ENCODE measurements at places on chromosomes 2 and 18.

GRCh38 chr2:206054952-206055351 is 31.0 kb downstream of the INO80D start:
- no peak for DNase-seq

GRCh38 chr2:217822296-217823252 is 180.2 kb downstream of the TNS1 start:
- no peak for DNase-seq

DNA sequence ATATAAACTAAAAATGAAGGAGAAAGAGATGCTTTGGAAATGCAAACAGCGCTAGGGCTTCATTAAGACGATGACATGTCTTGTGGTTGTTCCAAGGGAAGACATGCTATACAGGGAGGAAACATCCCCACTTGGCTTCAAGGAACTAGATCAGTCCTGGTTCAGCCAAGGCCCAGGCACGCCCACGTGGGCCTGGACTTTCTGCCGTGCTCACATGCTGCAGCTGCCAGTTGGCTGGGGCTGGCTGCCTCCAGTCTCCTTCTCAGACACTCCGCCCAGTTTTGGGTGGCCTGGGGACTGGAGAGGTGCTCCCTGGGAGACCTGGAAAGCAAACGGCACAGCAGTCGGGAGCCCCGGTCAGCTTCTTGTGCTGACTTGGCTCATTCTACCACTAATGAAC is 109.6 kb downstream of the GLI2 start:
- no peak for DNase-seq

- DNase-seq = no peak
Observed at GRCh38 chr2:70133491-70134322, 46.4 kb downstream of the PCBP1 start.

DNA sequence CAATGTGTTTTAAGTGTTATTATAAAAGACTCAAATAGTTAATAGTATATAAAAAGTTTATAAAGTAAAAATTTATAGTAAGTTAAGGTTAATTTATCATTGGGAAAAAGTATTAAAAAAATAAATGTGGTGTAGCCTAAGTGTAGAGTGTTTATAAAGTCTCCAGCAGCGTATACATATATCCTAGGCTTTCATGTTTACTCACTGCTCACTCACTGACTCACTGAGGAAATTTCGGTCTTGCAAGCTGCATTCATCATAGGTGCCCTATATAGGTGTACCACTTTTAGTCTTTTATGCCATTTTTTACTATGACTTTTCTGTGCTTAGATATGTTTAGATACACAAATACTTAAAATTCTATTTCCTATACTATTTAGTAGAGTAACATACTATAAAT is 866.0 kb downstream of the CBLN2 start:
- no peak for DNase-seq

DNA sequence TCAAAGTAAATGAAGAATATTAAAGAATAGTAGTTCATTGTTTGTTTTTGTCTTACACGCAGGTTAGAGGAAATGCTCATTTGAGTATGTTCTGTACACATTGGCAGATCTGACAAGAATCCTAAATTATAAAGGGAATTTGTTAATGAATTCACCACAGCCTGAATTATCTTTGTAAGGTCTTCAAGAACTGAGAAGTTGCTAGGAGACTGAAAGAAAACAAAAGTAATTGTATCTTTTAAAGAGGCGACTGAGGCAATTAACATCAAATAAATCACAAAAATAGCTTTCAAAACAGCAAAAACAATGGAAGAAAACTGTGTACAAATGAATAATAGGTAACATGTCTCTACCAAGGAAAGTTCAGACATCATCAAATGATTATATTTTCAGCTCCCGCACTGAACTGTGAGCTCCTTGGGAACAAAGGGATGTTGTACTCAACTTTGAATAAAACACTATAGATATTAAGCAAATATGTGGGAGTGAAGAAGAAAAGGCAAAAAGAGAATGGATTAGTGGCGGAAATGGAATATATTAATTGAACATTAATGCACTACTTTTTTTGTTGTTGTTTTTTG is 51.7 kb upstream of the ATIC start:
- no peak for DNase-seq

DNA sequence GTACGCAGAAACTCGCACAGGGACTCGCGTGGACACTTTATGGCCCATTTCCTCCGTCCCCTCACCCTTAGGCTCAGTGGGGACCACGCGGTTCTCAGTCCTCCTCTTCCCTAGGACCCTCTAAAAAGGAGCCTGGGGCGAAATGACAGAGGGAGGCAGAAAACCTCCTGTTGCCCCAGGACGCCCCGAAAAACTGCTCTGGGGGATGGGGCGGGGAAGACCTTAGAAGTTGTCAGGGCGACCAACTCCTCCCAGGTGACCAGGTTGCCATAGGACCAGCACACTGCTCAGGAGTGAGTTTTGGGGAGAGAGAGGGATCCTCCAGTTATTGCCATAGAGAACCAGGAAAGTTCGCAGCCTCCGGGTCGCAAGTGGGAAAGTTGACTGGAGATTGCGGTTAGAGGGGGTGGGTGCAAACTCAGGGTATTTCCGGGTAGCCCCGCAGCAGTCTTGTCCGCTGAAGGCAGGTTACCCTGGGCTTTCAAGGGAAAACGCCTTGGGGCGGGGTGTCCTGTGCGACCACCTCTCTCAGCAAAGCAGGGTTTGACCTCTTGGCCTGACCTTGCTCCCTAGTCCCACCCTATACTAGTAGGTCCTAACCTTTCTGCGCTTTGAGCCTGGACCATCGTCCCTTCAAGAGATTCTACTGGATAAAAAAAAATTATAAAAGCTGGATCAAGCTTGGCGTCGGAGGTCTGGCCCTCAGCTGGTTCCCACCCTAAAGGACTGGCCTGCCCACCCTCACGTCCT is 7.8 kb upstream of the PAX3 start:
- DNase-seq = no peak

- DNase-seq = no peak
Observed at GRCh38 chr2:105752691-105753358, 8.1 kb downstream of the NCK2 start.

- no peak for DNase-seq
Observed at GRCh38 chr2:96928277-96928781, 58.1 kb downstream of the FAM178B start.

DNA sequence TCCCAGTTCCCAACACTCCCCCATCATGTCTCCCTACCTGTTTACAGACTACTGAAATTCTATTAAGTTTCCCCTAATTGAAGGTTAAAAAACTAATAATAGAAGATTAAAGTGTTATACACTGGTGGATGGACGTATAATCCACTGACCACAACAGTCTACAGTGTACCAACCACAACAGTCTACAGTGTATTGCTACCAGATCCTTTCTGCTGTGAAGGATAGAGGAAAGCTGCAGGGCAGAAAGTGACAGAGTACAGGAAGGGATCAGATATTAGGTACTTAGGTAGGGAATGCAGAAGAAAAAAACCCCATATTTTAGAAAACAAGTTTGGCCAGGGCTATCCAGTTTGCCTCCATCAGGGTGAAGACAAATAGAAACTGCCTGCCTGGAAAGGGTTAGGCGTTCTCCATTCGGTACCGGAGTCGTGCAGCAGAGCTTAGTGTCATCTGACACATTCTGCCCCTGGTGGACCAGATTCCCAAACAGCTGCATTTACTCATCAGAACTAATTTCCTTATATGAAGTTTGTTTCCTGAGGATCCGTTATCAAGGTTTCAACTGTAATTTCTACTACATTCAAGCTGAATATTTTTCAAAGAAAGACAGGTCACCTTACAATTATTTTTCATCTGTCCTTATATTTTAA is 49.9 kb downstream of the KLF7 start:
- no peak for DNase-seq

DNA sequence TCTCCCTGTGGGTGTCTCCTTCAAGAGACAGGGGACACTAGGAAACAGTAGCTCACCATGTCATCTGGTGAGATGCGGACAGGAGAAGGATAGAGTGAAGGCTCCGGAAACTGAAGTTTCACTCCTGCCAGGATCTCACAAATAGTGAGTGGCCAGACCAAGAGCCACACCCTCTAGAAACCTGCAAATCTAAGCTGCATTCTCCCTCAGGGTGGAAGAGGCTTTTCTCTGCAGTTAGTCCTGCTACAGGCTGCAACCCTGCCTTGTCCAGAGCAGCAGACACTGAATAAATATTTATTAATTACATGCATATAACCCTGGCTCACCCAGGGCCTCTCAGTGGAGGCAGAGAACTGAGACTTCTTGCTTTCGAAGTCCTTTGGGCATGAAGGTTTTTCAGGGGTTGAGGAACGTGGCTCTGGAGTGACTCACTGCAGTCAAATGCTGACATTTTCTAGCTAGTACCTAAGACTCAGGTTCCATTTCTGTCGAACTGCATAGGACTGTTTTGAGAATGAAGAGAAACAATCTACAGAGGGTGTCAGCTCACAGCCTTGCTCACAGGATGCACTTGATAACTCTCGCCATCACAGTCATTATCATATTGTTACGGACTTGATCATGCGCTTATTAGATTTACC is 87.3 kb downstream of the ACTR2 start:
- DNase-seq = no peak

- DNase-seq = no peak
Observed at GRCh38 chr2:230874876-230875275, 10.1 kb downstream of the ITM2C start.

- DNase-seq = peak; percentile 20
Observed at GRCh38 chr18:79519751-79520477, 124.2 kb downstream of the NFATC1 start.

DNA sequence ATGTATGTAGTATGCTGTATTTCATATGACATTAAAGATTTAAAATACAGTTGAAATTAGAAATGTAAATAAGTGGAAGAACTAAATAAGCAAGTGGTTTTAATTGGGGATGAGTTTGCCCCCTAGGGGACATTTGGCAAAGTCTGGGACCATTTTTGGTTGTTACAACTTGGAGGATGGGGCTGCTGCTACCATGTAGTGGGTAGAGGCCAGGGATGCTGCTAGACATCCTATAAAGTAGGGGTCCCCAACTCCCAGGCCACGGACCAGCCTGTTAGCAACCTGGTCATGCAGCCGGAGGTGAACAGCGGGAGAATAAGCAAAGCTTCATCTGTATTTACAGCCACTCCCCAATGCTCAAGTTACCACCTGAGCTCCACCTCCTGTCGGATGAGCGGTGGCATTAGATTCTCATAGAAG is 27.9 kb upstream of the ASNSD1 start:
- DNase-seq = no peak

GRCh38 chr2:12227941-12228608 is 481.6 kb downstream of the LPIN1 start:
- DNase-seq = no peak

GRCh38 chr18:79108549-79109215 is 39.5 kb downstream of the ATP9B start:
- DNase-seq = no peak

GRCh38 chr18:29188760-29189159 is 1011.8 kb upstream of the CDH2 start:
- DNase-seq = no peak

GRCh38 chr2:206176121-206176520 is 16.4 kb downstream of the EEF1B2 start:
- no peak for DNase-seq

- DNase-seq = no peak
Observed at GRCh38 chr2:173299764-173300163, 54.9 kb upstream of the CDCA7 start.

DNA sequence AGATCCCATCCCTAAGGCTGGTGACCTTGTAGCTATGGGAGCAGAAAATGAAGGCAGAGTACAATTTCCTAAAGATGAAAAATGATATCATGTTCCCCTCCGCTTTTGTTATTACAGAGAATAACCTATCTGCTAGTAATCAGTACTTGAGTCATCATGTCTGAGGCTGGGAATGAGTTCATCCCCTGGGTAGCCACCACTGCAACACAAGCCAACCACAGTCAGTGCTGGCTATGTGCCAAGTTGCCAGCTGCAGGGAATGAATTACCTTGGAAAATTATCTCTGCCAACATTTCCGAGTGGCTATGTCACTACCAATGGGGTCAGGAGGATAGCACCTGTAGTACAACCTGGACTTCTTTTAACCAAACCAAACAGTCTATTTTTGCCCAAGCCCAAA is 1094.7 kb upstream of the DDX18 start:
- no peak for DNase-seq

DNA sequence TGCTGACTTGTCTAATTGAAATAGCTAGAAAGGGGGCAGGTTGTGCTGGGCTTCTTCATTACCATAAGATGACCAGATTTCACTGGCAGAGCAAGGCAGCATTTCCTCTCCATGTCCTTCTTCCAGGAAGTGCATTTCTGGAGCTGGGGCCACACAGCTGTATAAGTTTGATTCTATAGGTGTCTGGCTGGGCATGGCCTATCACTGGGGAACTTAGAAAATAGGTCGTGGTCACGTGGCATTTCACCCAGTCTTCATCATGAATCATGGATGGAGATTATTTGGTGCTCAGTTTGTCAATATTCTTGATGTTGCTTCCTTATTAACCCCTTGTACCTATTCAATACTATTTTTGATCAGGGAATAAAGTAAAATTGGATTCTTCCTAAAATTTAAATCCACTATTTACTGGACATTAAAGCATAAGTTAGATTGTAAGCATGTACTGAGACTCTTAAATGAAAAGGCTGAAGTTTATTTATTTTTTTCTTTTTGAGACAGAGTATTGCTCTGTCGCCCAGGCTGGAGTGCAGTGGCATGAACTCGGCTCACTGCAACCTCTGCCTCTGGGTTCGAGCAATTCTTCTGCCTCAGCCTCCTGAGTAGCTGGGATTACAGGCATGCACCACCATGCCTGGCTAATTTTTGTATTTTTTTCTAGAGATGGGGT is 49.5 kb upstream of the TMEM87B start:
- no peak for DNase-seq

DNA sequence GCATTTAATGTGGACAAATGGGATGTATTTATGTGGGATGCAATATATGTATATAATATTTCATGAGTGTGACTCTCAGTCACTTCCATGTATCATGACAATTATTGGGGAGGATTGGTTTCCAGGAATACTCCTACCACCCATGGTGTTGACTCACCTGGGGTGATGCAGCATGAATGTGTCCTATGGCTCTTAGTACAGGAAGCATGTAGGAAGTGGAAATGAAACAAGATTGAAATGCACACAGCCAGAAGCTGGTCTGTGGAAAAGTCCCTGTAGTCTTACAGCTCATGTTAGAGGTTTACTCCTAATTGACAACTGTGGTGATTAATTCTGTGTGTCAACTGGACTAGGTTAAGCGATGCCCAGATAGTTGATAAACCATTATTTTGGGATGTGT is 89.3 kb upstream of the HAAO start:
- no peak for DNase-seq

DNA sequence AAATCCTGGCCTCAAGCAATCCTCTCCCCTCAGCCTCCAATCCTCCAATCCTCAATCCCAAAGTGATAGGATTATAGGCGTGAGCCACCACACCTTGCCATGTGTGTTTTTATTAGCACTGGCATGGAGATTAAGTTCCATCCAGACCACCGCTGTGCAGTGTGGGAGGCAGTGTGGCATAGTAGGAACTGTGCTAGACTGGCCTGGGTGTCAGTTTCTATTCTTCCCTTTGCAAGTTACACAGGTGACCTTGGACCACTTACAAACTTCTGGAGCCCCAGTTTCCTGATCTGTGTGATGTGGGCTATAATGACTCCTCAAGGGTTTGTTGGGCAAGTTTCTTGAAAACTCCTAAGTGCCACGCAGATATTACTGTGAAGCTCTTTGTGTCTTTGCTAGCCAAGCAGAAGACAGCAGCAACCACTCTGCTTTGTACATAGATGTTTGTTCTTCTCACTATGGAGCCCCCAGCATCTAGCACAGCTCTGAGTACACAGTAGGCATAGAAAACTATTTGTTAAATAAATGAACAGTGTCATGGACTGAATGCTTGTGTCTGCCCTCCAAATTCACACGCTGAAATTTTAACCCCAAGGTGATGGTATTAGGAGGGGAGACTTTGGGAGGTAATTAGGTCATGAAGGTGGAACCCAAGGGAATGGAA is 93.0 kb downstream of the LBH start:
- no peak for DNase-seq
